RWPE2 (cell line): ENCODE measurements at places on chromosomes 16 and 17.

- no peak for DNase-seq
- no peaks in the 10 kb centered on the region for H3K4me1 ChIP-seq
- H3K27me3 ChIP-seq, result no peaks in the 10 kb centered on the region
Measured at GRCh38 chr16:1193825-1194581, 31.1 kb downstream of the TPSG1 start.

- H3K4me1 ChIP-seq, result peaks cover 9% of the 10 kb centered on the region
- no peaks in the 10 kb centered on the region for H3K36me3 ChIP-seq
- no peaks in the 10 kb centered on the region for H3K27me3 ChIP-seq
Measured at GRCh38 chr17:65163990-65164495, 26.9 kb downstream of the RGS9 start.

GRCh38 chr17:40063187-40063771 is 514 bp downstream of the THRA start:
- peak overlapping the region; percentile 52 for H3K27ac ChIP-seq
- DNase-seq, result no peak
- peak overlapping the region; percentile 100 for H3K4me3 ChIP-seq
- H3K4me1 ChIP-seq, result peaks cover 20% of the 10 kb centered on the region

GRCh38 chr17:75877752-75878173 is 618 bp downstream of the TRIM47 start:
- H3K4me1 ChIP-seq, result peaks cover 23% of the 10 kb centered on the region
- H3K36me3 ChIP-seq, result peaks cover 18% of the 10 kb centered on the region
- H3K27me3 ChIP-seq, result no peaks in the 10 kb centered on the region
- peak; percentile 84 for DNase-seq
- peak overlapping the region; percentile 96 for H3K27ac ChIP-seq
- peak overlapping the region; percentile 49 for H3K4me3 ChIP-seq

GRCh38 chr16:19346335-19346922 is 60.9 kb downstream of the CLEC19A start:
- no peak overlapping the region for H3K4me3 ChIP-seq
- H3K4me1 ChIP-seq, result no peaks in the 10 kb centered on the region
- H3K36me3 ChIP-seq, result no peaks in the 10 kb centered on the region
- no peak overlapping the region for H3K27ac ChIP-seq
- DNase-seq, result no peak

DNA sequence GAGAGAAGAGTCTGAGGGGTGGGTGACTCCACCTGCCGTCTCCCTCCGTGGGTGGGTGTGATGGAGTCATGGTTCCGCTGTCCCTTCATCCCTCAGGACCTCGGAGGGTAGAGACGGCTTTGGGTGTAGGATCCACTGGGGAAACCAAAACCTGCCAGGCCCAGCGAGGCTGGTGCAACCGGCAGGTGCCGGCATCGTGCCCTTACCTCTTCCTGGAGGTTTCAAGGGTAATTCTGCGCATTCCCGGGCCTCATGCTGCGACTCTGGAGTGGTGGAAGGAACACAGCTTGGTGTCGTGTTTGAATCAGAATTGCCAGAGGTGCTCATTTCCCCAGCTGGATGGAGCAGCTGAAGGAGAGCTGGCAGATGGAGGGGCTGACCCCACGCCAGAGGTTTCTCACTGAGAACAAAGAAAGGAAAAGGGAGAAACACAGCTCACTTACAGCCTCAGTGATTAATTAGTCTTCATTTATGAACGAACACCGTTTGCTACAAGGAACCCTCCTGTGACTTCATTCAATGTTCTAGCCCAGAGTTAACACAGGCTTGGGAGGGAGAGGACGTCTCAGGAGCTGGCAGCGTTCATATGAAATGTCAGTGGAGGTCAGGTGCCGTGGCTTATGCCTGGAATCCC is 16.3 kb upstream of the ATP2A3 start:
- H3K4me1 ChIP-seq, result no peaks in the 10 kb centered on the region
- H3K4me3 ChIP-seq, result no peak overlapping the region
- DNase-seq, result peak; percentile 30
- no peaks in the 10 kb centered on the region for H3K36me3 ChIP-seq

GRCh38 chr17:78241277-78242023 is 10.0 kb downstream of the TMEM235 start:
- H3K27me3 ChIP-seq, result no peaks in the 10 kb centered on the region
- H3K36me3 ChIP-seq, result no peaks in the 10 kb centered on the region
- DNase-seq, result no peak
- H3K4me3 ChIP-seq, result no peak overlapping the region
- no peak overlapping the region for H3K27ac ChIP-seq

DNA sequence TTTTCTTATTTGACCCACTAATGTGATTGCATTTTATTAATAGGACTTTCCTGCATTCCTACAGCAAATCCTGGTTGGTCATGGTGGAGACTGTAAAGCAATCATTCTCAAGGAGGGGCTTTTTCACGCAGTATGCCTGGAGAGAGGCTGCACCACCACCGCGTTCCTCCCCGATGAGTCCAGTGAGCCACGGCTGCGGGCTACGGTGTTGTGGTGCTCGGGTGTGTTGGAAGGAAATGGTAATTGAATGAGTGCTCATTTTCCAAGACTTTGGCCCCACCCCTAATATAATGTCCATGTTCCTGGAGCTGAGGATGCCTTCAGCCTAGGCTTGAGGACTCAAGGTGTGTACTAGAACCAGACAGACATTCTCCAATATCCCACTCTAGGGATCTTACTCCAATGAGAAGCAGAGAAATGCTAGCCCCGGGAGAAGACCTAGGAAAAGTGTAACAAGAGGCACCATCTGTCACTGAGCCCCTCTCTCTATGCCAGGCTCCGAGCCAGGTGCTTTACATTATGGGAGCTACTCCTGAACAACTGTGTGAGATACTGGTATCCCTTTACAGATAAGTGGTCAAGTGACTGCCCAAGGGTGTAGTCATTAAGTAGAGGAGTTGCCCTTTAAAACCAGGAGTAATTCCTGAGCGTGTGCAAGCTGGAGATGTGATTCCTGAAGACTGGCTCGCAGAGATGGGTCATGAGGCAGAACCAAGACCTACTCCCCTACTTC is 39.4 kb downstream of the HEATR6 start:
- no peaks in the 10 kb centered on the region for H3K27me3 ChIP-seq
- H3K4me3 ChIP-seq, result no peak overlapping the region
- H3K27ac ChIP-seq, result no peak overlapping the region
- no peaks in the 10 kb centered on the region for H3K4me1 ChIP-seq
- peaks cover 21% of the 10 kb centered on the region for H3K36me3 ChIP-seq
- DNase-seq, result no peak

GRCh38 chr17:32470405-32471167 is 16.2 kb upstream of the CDK5R1 start:
- no peak for DNase-seq
- H3K4me3 ChIP-seq, result no peak overlapping the region
- peaks cover 77% of the 10 kb centered on the region for H3K36me3 ChIP-seq
- H3K4me1 ChIP-seq, result no peaks in the 10 kb centered on the region
- no peak overlapping the region for H3K27ac ChIP-seq
- no peaks in the 10 kb centered on the region for H3K27me3 ChIP-seq

- H3K4me3 ChIP-seq, result no peak overlapping the region
- peak; percentile 14 for DNase-seq
- H3K27me3 ChIP-seq, result peaks cover 11% of the 10 kb centered on the region
- no peaks in the 10 kb centered on the region for H3K36me3 ChIP-seq
- no peaks in the 10 kb centered on the region for H3K4me1 ChIP-seq
- H3K27ac ChIP-seq, result no peak overlapping the region
Measured at GRCh38 chr17:5667871-5668270, 83.6 kb upstream of the NLRP1 start.

DNA sequence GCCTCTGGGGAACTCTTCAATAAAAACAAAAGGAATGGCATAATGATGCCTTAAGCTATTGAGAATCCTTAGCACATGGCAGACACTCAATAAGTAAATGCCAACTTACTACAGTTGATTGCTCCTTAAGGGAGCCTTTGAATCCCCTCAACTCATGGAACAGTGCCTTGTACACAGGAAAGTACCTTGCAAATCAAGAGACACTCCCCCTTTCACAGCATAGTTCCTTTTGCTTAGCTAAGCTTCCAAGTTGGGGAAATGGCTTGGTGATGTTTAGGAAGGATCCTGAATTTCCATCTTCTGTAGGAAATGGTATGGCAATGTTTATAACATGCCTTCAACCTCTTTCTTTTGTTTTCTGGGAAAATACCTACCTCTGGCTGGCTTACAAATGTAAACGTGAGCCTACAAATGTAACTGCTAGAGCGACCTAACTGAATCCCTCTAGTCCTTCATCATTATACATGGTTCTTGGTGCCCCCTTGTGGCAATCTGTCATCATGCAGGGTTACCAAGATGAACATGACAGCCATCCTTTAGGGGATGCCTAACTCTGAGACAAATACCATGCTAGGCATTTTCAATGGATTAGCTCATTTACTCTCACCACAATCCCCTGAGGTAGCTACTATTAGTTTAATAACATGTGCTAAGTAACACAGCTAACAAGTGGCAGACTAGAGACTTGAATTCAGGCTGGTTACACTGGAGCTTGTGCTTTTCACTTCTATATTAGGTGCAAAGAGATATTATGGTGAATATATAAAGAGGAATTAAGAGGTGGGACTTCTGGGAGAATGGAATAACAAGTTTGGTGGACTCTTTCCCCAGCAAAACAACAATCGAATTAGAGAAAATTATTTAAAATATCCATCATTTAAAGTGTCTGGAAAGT is 65.0 kb downstream of the MMD start:
- H3K4me1 ChIP-seq, result no peaks in the 10 kb centered on the region
- H3K36me3 ChIP-seq, result no peaks in the 10 kb centered on the region
- no peak overlapping the region for H3K27ac ChIP-seq
- H3K4me3 ChIP-seq, result no peak overlapping the region
- H3K27me3 ChIP-seq, result no peaks in the 10 kb centered on the region

DNA sequence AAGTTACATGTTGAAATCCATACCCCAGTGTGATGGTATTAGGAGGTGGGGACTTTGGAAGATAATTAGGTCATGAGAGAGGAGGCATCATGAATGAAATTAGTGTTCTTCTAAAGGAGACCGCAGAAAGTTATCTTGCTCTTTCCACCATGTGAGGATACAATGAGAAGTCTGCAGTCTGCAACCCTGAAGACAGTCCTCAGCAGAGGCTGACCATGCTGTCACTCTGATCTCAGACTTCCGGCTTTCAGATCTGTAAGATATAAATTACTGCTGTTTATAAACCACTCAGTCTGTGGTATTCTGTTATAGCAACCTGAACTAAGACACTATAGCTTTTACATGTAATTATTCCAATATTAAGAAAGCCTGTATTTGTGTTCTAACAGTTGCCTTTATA is 116.7 kb upstream of the CES5A start:
- H3K4me3 ChIP-seq, result no peak overlapping the region
- H3K4me1 ChIP-seq, result no peaks in the 10 kb centered on the region
- no peaks in the 10 kb centered on the region for H3K36me3 ChIP-seq
- DNase-seq, result no peak
- H3K27ac ChIP-seq, result no peak overlapping the region

- no peak overlapping the region for H3K4me3 ChIP-seq
- H3K27ac ChIP-seq, result peak overlapping the region; percentile 96
- DNase-seq, result no peak
- H3K27me3 ChIP-seq, result no peaks in the 10 kb centered on the region
Measured at GRCh38 chr17:37475731-37476420, 13.8 kb upstream of the DUSP14 start.

DNA sequence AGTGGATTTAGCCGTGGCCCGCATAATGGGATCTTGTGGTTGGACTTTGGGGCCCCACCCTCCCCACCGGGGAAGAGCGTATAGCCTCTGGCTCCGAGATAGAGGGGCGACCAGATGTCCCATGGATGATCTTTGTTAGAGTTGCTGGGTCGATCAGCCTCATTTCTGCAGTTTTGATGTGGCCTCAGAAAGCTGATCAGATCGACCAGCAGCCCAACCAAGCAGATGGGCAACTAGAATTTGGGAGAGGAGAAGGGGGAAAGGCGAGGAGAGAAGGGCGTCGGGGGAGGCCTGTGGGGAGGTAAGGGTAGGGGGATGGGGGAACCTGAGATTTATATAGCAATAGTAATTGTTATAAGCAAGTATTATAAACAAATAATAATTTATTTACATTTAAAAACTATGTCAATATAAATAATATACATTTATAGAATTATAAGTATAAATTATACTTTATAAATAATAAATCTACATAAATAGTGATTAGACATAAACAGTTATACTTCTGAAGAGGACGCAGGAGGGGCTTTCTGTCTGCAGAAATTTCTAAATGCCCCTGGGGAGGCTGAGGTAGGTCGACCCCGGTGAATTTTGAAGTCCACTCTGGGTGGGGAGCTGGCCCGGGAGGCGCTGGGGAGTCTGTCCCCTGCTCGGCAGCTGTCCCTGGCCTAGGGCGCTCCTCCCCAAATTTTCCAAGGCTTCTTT is 136.3 kb downstream of the KCNJ12 start:
- H3K36me3 ChIP-seq, result no peaks in the 10 kb centered on the region
- no peak overlapping the region for H3K27ac ChIP-seq
- H3K27me3 ChIP-seq, result no peaks in the 10 kb centered on the region
- DNase-seq, result no peak

DNA sequence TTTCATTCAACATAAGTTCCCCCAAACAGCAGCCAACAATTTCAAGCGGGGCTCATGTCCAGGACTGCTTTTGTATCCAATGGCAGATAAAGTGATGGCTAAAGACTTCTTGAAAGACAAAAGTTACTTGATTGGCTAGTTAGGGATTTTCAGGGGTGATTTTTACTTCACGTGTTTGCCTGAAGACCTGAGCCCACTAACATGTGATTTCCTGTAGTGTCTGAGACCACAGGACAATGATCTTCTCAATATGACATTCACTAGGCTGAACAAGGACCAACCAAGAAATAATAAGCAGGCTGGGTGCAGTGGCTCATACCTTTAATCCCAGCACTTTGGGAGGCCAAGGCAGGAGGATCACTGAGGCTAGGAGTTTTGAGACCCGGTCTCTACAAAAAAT is 10.4 kb downstream of the TVP23A start:
- H3K4me1 ChIP-seq, result no peaks in the 10 kb centered on the region
- no peak overlapping the region for H3K27ac ChIP-seq
- no peaks in the 10 kb centered on the region for H3K36me3 ChIP-seq
- H3K27me3 ChIP-seq, result no peaks in the 10 kb centered on the region

- H3K27me3 ChIP-seq, result peaks cover 8% of the 10 kb centered on the region
- H3K36me3 ChIP-seq, result no peaks in the 10 kb centered on the region
- H3K4me1 ChIP-seq, result no peaks in the 10 kb centered on the region
- no peak overlapping the region for H3K27ac ChIP-seq
Measured at GRCh38 chr17:4594931-4595684, 10.8 kb downstream of the SMTNL2 start.

DNA sequence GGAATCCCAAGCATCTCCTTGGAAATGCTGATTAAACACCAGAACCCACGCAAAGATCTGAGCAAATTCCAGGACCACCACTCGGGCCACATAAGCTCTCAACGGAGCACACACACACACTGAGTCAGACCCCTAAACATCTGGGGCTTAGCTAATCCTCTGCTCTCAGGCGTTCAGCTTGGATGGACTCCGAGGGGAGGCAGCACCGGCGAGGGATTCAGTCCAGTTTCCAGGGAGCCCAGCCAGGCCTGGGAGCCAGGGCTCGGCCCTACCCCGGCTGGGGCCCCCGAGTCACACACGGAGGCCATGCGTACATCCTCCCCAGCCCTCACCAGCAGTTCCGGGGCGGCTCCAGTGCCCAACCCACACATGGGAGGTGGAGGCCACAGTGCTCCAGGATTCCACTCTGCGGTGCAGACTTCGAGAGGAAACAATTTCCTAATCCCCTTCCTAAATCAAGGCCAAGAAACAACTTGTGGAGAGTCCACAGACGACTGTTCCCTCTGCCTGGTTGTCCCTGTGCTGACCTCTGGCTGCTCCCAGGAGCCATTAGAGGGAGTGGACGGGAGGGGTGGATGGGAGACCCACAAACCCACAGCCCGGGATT is 70.5 kb downstream of the GAS7 start:
- DNase-seq, result no peak
- no peaks in the 10 kb centered on the region for H3K36me3 ChIP-seq
- no peaks in the 10 kb centered on the region for H3K4me1 ChIP-seq
- no peak overlapping the region for H3K4me3 ChIP-seq
